ENCODE measurements at places on chromosomes 13 and 19.

GRCh38 chr19:39509233-39509632 is 5.7 kb upstream of the SELENOV start:
- no peak for DNase-seq

DNA sequence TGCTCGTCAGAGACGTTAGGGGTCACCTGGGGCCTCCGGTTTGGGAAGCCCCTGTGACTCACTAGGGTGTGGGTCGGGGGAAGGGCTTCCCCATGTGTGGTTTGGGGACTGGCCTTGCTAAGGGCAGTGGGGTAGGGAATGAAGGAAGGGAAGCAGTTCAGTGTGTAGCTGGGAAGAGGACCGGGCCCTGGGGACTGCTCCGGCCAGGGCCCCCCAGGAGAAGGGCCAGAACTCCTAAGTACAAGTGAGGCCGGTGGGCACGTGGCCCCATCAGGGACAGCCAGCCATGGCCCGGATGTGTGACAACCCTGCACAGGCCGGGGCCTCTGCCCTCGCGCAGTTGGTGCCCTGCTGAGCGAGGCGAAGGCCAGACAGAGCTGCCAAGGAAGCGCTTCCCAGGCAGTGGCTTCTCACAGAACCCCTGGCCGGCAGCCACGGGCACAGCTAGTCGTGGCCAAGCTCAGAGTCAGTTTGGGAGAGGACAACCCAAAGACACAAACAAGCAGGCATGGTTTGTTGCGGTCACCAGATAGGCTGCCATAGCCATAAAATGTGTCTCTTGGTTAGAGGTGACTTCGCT is 25.7 kb downstream of the TEX29 start:
- DNase-seq = no peak

DNA sequence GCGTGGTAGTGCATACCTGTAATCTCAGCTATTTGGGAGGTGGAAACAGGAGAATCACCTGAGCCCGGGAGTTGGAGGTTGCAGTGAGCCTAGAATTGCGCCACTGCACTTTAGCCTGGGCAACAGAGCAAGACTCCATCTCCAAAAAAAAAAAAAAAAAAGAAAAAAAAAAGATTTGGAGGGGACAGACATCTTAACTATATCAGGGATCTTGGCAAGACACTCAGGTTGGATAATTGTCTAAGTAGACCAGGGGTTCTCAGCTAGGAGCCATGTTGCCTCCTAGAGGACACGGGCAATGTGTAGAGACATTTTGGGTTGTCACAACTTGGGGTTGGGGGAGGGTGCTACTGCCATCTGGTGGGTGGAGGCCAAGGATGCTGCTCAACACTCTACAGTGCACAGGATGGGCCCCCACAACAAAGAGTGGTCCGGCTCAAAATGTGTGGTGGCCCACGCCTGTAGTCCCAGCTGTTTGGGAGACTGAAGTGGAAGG is 1.9 kb upstream of the ZNF580 start:
- DNase-seq = peak; percentile 61

DNA sequence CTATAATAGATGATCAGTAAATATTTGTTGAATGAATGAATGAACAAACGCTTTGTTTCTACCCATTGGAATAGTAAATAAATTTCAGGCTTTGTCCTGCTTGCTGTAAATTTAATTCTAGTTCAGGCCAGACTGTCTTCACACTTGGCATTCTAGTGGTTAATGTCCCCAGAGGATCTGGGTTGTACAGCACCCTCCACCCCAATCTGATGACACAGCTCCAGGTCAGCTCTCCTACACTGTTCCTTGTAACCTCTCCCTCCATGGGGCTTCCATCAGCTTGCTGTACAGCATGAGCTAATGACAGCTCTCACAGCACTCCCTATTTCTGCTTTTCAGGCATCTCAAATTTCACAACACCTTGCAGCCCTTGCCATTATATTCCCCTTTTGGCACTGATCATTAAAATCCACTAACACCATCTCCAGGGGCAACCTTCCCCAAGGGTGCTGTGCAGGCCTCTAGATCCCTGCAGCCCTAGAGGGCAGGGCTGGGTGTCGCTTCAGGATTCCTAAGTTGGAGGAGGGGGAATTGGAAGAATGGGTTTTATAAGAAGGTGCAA is 12.7 kb upstream of the KL start:
- no peak for DNase-seq

- no peak for DNase-seq
Observed at GRCh38 chr13:97471711-97472110, 37.7 kb downstream of the RAP2A start.

GRCh38 chr13:30755678-30756077 is 20.3 kb downstream of the ALOX5AP start:
- DNase-seq = no peak

- DNase-seq = no peak
Observed at GRCh38 chr13:32530841-32531253, 7.7 kb downstream of the N4BP2L2 start.

DNA sequence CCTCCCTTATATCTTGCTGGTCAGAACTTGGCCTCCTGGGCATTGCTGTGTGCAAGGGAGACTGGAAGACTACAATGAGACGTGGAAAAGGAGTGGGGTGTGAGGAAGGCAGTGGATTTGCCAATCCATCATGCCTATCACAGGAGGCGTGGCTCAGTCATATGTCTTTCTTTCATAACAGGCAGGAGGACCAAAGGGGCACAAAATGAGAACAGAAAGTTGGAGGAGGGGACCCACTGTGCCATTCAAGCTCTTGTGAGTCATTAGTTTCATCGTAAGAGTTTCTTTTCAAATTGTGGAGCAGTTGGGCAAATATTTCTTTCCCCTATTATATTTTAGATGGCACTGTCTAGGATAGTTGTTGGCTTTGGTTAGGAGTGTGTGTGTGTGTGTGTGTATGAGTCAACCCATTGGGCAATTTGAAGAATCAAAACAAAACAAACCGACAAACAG is 471.5 kb downstream of the TSHZ3 start:
- DNase-seq = no peak

DNA sequence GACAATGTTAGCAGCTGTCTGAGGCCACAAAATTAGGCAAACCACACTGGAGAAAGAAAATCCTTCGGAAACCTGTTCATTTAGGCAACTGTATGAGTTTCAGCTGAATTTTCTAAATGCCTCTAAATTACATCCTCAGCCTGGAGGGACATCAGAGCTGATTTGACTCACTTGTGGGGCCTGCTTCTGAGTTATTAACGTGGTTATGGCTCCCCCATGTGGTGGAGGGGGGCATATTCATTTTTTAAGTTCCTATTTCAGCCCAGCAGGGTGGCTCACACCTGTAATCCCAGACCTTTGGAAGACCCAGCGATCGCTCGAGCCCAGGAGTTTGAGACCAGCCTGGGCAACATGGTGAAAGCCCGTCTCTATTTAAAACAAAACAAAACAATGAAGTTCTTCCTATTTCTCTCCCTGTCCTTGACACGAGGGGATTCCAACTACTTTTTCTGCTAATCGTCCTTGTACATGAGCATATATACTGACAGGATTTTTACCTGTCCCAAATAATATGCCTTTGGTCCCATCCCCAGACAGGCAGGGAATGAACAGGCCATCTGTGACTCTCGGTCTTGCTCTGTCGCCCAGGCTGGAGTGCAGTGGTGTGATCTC is 31.5 kb upstream of the HIF3A start:
- DNase-seq = peak; percentile 61

DNA sequence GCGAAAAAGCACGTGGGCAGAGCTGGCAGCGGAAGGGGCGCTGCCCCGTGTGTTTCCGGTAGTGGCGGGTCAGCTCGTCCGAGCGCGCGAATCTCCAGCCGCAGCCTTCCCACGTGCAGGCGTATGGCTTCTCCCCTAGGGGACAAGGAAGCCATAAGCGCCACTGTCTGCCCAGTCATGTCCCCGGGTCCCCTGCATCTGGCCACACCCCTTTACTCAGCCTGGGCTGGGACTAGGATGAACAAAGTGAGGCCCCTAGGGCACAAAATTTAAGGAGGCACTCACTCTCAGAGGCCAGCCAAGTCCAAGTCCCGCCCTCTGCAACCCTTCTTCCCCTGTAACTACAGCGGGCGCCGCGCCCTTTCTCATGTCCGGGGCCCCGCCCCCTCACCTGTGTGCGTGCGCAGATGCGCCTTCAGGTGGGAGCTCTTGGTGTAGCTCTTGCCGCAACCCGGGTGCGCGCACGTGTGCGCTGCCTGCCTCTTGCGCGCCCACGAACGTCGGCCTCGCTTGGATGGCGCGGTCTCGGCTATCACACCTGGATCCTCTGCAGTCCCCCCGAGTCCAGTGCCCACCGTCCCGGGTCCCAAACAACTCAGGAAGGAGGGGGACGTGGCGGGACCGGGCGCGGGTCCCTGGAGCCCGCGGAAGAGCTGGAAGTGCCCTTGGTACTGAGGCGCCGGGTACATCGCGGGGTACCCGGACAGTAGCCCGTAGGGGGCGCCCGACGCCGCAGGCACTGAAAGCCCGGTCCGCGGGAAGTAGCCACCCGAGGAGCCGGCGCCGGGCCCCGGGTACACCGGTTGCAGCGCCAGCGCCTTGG is 1.9 kb downstream of the KLF1 start:
- peak; percentile 96 for DNase-seq

GRCh38 chr13:34361560-34361959 is 543.6 kb downstream of the RFC3 start:
- DNase-seq = no peak

GRCh38 chr13:98967491-98967890 is 10.4 kb downstream of the DOCK9 start:
- no peak for DNase-seq

- DNase-seq = no peak
Observed at GRCh38 chr19:12843999-12844732, 5.9 kb downstream of the MAST1 start.

GRCh38 chr13:21050288-21051197 is 10.8 kb downstream of the LATS2 start:
- DNase-seq = no peak

- no peak for DNase-seq
Observed at GRCh38 chr13:41291246-41291645, 19.8 kb upstream of the NAA16 start.

DNA sequence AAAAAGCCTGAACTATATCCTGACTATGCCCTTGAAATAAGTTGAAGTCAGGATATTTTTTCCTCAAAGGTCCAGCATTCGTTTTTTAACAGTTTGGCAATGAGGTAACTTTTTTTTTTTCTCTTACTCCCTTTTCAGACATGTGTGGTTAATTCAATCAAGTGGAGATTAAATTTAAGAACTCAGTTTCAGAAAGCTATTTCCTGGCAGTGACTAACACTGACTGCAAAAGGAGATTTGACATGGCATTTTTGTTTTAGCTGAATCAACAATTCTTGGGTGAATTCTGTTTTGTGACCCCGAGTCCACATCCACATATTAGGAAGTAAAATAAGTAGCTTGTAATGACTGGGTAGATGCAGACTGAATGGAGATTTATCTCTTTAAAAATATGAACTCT is 716.4 kb downstream of the PCDH9 start:
- no peak for DNase-seq

DNA sequence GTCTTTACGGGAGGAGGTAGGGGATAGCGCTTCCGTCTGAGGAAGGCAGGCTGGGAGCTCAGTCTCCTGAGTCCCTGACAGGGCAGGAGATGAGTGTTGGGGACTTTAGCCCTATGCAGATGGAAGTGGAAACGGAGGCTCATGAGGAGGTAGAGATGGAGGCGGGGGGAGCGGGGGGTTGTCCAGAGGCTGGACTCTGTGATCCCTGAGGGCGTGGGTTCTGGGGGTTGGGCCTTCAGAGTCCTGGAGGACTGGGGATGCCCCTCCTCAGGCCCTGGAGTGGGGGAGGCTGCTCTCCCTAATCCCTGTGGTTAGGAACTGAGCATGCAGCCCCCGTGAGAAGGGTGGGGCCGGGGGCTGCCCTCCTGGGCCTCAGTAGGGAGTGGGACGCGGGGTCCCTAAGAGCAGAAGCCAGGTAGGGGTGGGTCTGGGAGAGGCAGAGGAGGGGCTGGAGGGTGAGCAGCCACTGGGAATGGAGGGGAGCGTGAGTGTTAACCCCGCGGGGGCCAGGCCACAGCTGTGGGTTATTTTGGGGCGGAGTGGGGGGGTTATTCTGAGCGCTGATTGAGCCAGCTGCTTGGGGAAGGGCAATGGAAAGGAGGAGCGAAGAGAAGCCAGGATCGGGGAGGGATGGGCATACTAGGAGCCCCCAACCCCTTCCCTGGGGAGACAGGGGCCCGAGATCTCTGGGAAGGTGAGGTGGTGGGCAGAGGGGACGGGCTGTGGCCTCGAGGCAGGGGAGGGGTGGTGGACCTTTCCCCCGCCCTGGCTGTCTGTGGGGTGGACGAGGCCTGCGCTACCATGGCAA is 2.8 kb downstream of the GRIN2D start:
- DNase-seq = no peak

GRCh38 chr19:37914908-37915307 is 7.9 kb downstream of the SIPA1L3 start:
- DNase-seq = no peak

DNA sequence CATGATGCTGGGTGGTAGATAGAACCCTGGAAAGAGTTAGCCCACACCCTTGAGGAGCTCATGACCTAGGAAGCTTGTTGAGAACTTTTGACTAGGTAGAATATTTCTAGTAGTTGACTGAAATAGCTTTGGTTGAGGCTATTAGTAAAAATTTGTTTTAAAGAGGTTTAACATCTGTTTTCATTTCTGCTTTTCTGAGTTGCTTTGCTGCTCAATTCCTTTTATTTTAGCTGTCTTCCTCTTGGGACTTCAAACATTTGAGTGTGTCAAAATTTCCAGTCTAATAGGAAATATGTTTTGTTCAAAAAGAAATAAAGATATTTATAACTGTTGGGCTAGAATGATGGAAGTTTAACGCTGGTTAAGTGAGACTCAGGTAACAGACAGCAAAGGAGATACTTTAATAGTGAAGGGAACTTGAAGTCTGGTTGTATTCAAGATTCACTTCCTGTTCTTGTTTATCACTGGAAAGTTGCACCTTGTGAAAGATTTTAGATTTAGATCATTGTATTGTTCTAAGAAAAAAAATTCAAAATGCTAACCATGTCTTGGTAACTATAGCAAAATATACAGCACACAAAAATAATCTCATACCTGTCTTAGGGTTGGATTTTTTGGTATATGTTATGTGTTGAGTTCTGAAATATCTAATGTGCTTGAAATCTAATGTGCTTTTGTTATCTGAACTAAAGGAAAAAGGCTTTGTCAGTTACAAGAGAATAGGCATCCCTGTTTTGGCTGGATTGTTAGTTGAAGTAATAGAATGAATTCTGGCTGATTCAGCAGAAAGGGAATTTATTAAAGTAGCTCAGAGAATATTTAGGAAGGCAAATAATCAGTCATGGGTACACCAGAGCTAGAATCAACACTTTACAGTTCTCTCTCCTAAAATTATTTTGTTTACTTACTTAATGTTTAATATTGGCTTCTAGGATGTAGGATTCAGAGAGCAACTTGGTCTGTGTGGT is 24.4 kb upstream of the GPR18 start:
- DNase-seq = no peak

- DNase-seq = no peak
Observed at GRCh38 chr13:89486065-89486464, 1814.9 kb downstream of the SLITRK5 start.

- no peak for DNase-seq
Observed at GRCh38 chr13:112063807-112064206, 3.1 kb upstream of the SOX1 start.

Data from activated CD4-positive, alpha-beta T cell treated with anti-CD3 and anti-CD28 coated beads, Interleukin-2, amount 50 U/mL, for 48 hours (primary cell).